ENCODE measurements at places on chromosomes 5 and 9.

GRCh38 chr5:51746023-51746422 is 362.8 kb downstream of the ISL1 start:
- no peak for DNase-seq

GRCh38 chr5:172496671-172497371 is 42.5 kb upstream of the SH3PXD2B start:
- no peak for DNase-seq

DNA sequence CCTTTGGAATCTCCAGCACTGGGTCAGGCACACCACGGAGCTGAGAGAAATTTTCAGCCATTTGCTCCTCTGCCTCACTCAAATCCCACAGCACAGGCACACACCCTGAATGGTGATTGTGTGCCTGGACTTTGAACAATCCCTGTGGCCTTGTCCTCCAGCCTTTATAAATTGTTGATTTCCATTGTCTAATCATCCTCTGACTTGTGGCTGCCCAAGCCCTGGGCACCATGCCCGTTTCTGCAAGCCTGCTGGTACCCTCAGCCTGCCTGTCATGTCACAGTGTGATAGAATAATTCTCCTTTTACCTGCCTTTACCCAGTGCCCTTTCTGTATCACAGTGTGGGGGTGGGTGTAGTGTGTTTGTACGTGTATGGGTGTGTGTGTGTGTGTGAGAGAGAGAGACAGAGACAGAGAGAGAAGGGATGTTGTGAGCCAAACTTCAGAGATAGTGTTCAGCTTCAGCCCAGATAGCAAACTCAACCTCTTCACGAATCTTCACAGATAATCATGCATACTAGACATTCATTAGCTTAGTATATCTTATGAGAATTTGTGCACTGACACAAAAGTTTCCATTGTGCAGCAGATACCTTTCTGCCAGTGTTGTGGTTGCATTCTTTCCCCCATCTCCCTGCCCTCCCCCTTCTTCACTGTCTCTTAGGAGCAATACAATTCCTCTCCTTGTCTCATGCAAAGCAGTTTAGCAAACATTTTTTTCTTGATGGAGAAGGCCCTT is 27.8 kb upstream of the SLC44A1 start:
- no peak for DNase-seq

- DNase-seq: peak; percentile 75
These were observed 53.6 kb downstream of the GPR107 start for GRCh38 chr9:130107234-130107861.

GRCh38 chr5:74243634-74244033 is 396.9 kb downstream of the ENC1 start:
- no peak for DNase-seq

DNA sequence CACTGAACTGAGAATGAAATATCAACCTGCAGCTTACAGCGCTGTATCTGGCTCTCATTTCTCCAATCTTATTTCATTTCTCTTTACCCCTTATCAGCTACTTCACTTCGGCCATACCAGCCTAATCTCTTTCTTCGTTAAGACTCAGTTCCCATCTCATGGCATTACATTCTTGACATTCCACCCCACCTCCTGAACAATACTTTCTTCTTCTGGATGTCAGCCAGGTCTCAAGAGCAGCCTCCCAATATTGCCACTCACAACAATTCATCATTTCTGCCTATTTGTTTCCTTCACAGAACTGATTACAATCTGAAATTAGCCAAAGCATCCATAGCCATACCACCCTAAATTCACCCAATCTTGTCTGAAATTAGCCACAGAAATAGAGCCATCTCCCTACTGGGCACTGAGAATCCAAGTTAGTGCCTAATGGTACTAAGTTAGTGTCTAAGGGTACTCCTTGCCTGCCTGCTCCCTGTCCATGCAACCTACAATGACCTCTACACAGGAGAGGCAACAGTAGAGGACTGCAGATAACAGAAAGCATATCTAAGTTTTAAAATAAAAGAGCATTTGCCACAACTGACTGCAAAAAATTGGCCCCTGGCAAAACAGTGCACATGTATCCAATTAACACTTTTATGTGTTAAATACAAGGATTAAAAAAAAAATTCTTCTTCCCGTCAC is 35.2 kb downstream of the SETX start:
- DNase-seq: no peak

GRCh38 chr5:160833806-160834205 is 18.2 kb downstream of the ATP10B start:
- DNase-seq: no peak

DNA sequence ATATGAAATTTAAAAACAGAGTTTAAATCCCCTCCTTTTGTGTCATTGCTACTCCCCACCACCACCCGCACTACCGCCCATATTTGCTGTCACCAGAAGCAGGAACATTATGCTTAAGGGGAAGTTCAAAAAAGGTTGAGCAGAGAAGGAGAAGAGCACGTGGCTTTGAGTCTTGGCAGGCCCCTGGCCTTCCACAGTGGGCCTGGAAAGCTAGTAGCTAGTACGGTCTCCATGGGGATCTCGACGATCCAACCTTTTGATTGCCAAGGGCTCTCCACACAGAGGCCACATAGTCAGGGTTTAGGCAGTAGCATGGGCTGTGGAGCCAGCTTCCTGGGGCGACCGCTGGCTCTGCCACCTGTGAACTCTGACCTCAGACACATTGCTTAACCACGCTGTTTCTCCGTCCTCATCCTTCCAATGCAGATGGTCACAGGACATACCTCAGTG is 90.1 kb downstream of the GOLPH3 start:
- DNase-seq: no peak

- DNase-seq: no peak
These were observed 6.0 kb upstream of the PLAC8L1 start for GRCh38 chr5:146111409-146111808.

DNA sequence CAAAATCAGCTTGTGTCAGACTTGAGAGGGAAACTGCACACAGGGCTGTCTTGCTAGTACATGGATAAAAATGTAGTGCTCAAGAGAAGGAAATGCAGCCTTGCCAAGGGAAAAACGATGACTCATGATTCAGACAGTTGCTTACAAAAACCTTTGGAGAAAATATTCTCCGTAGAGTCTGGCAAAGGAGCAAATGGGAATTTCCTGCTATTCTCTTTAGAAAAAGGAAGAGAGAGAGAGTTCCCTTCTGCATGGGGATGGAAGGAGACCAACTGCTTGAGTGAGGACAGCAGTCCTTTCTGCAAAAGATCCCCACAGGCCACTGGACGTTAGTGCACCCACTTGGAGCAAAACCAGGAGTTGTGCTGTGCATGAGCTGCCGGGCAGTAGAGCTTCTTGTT is 7.6 kb downstream of the IFNB1 start:
- DNase-seq: no peak

GRCh38 chr5:139050432-139050831 is 147.7 kb downstream of the SIL1 start:
- DNase-seq: no peak

- no peak for DNase-seq
These were observed 427 bp downstream of the RBM27 start for GRCh38 chr5:146203872-146204192.

DNA sequence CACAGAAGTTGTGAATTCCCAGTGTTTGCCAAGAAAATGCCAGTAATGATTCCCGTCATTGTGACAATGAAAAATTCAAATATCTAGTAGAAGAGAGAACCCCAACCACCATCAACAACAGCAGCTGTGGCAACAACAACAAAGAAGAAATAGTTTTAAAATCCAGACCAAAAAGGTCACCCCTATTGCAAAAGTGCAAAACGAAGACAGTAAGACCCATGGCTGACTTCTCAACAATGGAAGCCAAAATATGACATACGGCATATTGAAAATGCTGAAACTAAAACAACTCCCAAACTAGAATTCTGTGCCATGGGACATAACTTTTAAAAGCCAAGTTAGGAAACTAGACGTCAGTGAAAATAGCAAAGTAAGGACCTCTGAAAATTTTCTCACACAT is 270.6 kb downstream of the IRX2 start:
- DNase-seq: no peak

DNA sequence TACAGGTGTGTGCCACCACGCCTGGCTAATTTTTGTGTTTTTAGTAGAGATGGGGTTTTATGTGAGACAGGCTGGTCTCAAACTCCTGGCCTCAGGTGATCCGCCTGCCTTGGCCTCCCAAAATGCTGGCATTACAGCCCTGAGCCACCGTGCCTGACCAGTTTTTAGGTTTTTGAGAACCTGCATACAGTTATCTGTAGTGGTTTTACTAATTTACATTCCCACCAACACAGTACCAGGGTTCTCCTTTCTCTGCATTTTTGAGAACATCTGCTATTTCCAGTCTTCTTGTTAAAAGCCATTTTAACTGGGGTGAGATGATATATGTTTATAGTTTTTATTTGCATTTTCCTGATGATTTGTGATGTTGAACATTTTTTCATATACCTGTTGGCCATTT is 12.8 kb downstream of the DMXL1 start:
- DNase-seq: no peak

DNA sequence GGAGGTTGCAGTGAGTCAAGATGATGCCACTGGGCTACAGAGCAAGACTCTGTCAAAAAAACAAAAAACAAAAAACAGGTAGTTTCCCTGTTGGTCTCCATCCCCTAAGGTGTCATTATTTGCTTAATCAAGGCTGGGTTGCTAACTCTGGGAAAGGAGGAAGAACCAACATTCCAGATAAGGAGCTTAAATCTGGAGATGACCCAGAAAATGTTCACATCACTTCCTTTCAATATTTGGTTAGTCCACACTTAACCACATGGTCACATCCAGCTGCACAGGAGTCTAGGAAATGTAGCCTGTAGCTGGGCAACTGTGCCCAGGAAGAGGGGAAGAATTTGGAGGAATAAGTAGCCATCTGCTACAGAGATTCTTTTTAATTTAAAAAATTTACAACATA is 25.9 kb upstream of the MEGF9 start:
- no peak for DNase-seq

DNA sequence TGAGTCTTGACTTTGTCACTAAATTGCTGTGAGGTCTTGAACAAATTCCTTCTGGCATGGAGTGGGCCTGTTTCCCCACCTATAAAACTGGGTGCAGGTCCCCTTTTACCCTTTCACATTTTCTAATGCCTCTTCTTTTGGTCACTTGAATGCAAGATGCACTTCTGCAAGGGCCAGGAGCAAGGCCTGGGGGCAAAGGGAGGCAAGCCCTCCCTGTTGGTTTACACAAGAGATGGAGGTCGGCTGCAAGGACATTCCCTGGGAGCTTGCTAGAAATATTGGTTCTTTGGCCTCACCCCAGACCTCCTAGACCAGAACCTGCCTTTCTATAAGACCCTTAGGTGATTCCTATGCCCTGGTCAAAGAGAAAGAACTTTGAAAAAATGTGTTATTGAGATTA is 5.8 kb downstream of the FOXE1 start:
- no peak for DNase-seq

DNA sequence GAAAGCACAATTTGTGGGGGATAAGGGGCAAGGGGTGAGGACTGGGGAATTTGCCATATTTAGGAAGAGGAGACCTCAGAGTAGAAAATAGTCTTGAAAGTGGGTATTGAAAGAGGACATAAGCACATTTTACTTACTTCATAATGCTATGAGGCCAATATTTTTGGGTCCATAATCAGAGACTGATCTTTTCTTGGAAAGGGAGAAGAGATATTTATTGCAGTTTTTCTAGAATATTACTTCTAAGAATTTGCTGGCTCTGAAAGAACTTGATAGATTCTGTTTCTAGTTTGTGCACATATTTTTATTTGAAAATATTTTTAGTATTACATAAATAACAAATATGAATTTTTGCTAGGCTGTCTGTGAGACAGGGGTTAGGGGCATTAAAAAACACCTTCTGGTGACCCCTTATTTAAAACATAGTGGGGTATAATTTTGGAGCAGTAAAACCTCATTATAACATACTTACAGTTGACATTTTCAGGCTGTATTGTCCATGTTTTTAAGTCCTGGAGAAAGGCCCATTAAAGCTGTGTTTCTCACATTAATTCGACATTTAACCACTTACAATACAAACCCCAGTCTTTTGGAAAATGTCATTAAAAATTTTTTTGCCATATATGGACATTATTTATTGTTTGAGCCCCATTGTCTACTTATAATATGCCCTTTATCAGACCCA is 118.9 kb upstream of the NFIB start:
- DNase-seq: no peak

DNA sequence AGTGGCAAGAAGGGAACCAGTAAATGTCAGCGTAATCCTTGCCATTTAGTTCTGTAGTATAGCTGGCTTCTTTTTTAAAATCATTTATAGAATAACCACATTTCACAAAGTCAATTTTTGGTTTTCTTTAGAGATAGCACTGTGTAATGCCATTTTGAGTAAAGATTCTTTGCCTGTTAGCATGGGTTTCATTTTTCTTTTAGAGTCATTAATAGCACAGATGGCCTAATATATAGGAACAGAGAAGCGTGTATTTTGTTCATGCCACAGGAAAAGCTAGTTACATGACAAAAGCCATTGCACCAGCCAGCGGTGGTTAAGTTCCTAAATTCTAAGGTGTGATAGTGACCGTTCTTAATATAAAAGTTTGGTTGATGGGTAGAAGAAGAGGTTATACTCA is 1363.9 kb downstream of the MAT2B start:
- no peak for DNase-seq

- DNase-seq: peak; percentile 53
These were observed 467 bp upstream of the PHF19 start for GRCh38 chr9:120877276-120878034.

- no peak for DNase-seq
These were observed 145.7 kb downstream of the ACER2 start for GRCh38 chr9:19554529-19554928.

DNA sequence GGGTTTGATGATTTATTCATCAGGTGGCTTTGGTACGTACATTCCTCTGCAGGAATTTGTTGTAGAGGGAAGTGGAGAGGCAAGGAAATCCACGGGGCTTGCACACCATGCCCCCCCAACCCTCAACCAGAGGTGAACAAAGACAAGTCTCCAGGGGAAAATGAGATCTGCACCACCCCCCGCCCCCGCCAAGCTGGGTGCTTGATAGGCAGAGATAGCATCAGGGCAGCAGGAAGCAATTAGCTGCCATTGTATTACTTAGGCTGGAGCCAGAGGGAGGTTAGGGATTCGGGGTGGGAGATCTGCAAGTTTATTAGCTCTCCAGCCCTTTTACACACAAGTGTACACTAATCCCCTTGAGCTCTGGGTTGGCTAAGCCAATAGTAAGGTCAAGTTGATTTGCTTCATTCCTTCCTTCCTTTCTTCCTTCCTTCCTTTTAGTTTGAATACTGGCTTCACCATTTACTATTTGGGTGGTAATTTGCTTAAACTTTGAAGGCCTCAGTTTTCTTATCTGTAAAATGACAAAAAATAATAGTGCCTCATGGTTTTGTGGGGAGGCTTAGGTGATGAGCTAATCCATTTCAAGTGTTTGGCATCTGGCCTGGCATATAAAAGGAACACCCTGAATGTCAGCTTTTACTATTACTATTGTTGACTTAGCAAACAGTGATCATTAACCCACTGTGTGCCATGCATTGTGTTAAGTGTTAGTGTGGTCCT is 34.1 kb downstream of the SPRY4 start:
- DNase-seq: no peak

DNA sequence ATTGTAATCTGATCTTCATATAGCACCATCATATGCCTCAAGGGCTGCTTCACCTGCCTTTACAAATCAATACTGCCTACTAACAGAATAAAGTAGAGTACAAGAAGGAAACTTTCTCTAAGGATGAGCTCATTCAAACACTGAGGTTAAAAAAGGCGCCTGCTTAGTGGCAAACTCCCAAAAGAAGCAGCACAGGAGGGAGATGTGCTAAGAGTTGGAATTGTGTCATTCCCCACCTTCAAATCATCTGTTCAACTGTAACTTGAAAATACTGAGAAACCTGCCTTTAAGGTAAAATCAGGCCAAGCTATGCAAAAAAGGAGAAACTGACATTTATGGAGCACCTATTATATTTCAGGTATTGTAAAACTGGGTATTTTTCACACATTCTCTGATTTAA is 560.6 kb downstream of the PTPRD start:
- no peak for DNase-seq

- no peak for DNase-seq
These were observed 353.8 kb upstream of the IZUMO3 start for GRCh38 chr9:24899463-24899862.
